ENCODE measurements at places on chromosomes 1 and 21.

GRCh38 chr1:80594013-80594412 lies 1206.7 kb upstream of the ADGRL2 start:
- DNase-seq: no peak

GRCh38 chr1:4634793-4635406 lies 19.5 kb upstream of the AJAP1 start:
- DNase-seq: no peak

DNA sequence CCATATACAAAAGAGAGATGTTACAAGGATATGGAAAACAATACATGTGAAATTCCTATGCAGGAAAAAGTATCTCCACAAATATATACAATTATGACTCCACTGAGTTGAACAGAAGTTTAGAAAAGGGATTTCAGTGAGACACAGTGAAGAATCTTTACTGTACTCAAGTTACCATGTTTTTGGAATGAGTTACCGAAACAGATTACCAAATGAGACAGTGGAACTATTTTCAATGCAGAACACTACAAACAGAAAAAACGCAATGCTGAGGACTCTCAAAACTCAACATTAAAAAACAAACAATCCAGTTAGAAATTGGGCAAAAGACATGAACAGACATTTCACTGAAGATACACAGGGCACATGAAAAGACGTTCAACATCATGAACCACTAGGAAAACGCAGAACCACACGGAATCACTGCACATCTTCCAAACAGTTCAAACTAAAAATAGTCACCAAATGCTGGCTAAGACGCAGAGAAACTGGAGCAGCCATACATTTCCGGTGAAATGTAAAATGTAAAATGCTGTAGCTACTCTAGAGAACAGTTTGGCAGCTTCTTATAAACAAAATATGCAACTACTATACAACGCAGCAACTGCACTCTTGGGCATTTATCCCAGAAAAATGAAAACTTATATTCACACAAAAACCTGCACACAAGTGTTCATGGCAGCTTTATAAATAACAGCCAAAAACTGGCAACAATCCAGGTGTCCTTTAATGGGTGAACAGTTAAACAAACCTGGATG lies 118.7 kb downstream of the UBR4 start:
- no peak for DNase-seq

DNA sequence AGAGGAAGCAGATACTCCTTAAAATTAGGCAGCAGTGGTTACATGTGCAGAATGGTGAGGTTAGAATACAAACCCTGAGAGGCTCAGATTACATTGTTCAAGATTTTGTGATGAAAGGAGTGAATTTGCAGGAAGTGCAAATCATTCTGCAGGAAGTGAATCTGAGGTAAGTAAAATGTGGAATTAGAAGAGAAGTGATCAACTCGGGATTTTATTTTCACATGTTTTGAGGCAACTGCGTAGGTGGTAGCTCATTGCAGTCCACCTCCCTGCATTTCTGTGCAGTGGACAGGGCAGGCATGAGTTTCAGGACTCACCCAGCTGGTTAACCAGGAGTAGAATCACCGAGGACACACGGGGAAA lies 2.1 kb upstream of the PLA2G2C start:
- no peak for DNase-seq

GRCh38 chr1:52403566-52404115 lies 582 bp downstream of the ORC1 start:
- peak; percentile 17 for DNase-seq

- DNase-seq: peak; percentile 96
These were observed 27.5 kb downstream of the DMBX1 start for GRCh38 chr1:46517010-46517600.

GRCh38 chr1:171267391-171267790 lies 19.1 kb downstream of the FMO1 start:
- DNase-seq: no peak

GRCh38 chr1:102858695-102859094 lies 249.6 kb downstream of the COL11A1 start:
- DNase-seq: no peak

- no peak for DNase-seq
These were observed 11.6 kb downstream of the PABPC4 start for GRCh38 chr1:39564941-39565340.

DNA sequence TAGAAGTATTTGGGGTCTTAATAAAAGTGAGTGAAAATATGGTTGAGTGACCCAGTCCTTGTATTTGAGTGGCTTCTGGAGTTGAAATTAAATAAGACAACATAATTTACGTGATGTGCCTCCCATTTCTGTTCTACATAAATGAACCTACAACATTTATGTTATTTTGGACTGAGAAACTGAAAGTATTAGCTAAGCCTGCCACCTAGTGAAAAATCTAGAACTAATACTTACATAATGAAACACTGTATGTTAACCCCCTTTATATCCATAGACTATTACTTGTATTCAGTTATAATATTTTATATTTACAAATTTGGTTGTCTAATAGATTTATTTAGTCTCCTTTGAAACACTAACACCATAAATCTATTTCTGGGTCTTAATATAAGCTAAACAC lies 298.9 kb downstream of the KCNT2 start:
- peak; percentile 12 for DNase-seq

DNA sequence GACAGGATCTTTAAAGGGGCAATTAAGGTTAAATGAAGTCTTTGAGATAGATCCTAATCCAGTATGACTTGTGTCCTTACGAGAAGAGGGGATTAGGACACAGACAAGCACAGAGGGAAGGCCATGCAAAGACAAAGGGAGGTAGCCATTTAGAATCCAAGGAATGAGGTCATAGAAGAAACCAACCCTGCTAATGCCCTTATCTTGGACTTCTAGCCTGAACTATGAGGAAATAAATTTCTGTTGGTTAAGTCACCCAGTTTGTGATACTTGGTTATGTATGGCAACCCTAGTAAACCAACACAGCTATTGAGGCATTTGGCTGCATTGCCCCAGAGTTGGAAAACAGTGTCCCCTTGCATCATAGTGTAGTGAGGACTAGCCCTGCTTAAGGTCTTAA lies 121.3 kb downstream of the MAST2 start:
- DNase-seq: no peak

- no peak for DNase-seq
These were observed 7.7 kb downstream of the ITPKB start for GRCh38 chr1:226731257-226731893.

DNA sequence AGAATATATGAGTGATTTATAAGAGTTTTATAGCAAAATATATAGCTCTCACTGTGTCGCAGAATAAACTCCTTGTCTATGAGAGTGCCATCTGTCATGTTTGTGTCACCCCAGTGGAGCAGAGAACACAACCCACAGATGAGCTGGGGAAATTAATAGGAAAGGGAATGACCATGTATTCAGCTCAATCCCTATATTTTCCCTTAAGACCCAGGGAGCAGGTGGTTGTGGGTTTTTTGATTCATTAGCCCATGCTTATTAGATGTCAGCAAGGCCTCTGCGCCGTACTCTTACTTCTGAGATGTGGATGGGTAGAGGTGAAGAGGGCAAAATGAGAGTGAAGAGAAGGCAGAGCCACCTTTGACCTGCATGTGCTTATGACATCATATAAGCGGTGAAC lies 4.1 kb upstream of the GREM2 start:
- DNase-seq: no peak

GRCh38 chr21:27795418-27795817 lies 828.5 kb upstream of the ADAMTS5 start:
- no peak for DNase-seq

- no peak for DNase-seq
These were observed 25.3 kb downstream of the CACNA1E start for GRCh38 chr1:181508486-181509165.

DNA sequence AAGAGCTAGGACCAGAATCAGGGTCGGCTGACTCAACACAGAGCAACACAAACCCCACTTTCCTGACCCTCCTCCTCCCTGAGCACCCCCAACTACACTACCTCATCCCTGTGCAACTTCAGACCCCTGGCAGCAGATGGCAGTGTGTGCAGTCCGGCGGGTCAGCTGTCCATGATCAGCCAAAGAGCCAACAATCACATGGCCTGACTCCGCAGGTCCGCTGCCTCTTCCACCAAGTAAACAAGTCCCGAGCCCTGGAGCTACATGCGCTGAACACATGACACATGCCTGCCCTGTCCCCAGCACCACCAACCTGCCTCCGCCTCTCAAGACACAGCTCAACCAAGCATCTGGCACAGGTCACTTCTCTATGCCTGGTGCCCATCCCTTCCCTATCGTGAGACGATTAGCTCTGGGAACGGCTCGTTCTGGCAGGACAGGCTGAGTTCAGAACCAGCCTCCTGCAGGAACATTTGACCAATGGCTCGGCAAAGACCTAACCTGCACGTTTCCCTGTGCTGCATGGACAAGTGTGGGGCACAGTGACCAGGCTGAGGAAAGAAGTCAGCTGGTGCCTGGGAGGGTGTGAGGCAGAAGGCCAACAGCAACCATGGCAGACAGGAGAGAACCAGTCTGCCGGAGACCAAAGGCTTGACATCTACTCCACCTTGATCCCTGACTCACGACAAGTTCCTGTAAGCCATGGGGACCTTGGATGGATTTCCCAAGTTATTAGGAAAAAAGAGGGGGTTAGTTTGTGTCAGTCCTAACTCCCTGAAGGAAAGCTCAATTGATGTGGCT lies 60.3 kb downstream of the CD46 start:
- DNase-seq: peak; percentile 21

DNA sequence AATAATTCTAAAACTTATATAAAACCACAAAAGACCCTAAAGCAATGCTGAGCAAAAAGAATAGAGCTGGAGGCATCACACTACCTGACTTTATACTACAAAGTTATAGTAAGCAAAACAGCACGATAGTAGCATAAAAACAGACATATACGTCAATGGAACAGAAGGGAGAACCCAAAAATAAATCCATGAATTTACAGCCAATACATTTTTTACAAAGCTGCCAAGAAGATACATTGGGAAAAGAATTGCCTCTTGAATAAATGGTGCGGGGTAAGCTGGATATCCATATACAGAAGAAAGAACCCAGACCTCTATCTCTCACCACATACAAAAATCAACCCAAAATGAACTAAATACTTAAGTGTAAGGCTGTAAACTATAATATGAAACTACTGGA lies 51.3 kb upstream of the KRTAP11-1 start:
- no peak for DNase-seq

Data from DMS153 (cell line).